ENCODE measurements at places on chromosomes 12 and 14.

GRCh38 chr14:19878029-19878642 is 3.2 kb downstream of the OR4K2 start:
- DNase-seq = no peak

- no peak for DNase-seq
These were observed 42.4 kb downstream of the GLRX5 start for GRCh38 chr14:95577067-95577800.

DNA sequence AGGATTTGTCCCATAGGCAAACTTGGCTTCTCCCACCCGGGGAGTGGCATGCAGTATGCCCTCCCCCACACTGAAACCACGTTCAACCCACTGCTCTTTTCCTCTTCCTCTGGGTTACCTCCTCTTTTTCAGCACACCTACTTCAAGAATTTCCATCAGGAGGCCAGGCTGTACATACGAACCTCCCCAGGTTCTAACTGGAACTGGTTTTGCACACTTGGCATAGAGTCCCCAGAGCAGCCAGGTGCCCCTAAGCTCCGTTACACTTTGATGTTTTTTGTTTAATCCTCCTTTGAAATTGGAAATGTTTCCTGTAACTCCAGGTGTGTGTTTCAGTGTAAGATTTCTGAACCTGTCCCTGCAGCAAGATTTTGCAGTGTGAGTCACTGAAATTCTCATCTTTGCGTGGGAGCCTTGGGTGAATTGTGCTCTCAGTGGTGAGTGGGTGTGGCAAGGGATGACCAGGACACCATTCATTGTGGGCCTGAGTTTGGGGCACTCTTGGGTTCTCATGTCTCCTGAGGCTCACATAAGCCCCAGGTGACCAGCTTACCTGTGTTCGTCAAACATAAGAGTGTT is 18.2 kb downstream of the CD9 start:
- no peak for DNase-seq

- DNase-seq = no peak
These were observed 42.8 kb downstream of the PITPNM2 start for GRCh38 chr12:123107926-123108681.

- no peak for DNase-seq
These were observed 7.1 kb upstream of the WASHC4 start for GRCh38 chr12:105100207-105100985.

- no peak for DNase-seq
These were observed 35.5 kb downstream of the CCDC60 start for GRCh38 chr12:119369907-119370546.

- peak; percentile 21 for DNase-seq
These were observed 26.3 kb downstream of the CMA1 start for GRCh38 chr14:24481622-24482324.

DNA sequence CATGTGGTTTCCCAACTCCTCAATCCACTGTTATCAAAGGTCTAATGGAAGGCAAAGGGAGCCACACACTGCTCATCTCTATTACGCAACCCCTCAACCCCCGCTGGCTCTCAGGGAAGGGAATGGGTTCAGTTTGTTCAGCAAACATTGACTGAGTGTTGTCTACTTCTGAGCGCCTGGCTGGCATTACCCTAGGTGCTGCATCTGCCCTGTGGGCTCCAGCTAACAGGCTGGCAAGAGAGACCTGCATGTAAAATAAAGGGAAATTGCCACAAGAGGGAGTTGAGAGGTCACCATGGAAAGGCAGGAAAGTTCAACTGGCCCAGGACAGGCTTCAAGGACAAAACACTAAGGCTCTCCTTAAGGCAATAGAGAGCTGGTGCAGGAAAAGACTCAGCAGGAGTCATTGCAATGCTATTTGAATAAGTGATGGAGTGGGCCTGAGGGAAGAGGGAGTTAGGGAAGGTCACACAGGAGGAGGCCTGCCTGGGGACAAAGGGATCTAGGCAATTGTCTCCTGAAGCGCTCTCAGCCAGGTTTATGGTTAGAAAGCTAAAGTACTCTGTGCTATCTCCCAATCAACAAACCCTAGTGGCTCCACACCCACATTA is 5.5 kb upstream of the ZNF740 start:
- DNase-seq = no peak

- DNase-seq = no peak
These were observed 509.6 kb downstream of the NOVA1 start for GRCh38 chr14:26088275-26088674.

DNA sequence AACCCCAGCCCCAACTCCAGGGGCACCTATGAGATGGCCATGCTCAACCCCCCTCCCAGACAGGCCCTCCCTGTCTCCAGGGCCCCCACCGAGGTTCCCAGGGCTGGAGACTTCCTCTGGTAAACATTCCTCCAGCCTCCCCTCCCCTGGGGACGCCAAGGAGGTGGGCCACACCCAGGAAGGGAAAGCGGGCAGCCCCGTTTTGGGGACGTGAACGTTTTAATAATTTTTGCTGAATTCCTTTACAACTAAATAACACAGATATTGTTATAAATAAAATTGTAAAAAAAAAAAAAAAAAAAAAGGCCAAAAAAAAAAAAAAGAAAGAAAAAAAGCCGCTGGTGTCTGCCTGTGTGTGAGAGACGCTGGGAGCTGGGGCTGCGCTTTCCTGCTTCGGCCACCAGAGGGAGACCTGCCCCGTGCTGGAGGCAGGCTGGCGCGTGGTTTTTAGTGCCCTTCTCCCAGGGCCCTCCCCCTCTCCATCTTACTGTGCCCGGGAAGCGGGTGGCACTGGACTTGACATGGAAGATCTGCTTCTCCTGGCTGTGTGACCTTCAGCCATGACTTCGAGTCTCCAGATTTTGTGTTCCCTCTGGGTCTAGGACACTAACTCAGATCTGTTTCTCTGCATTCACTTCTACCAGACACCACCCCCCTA is 3.4 kb upstream of the NXPH4 start:
- DNase-seq = peak; percentile 77

DNA sequence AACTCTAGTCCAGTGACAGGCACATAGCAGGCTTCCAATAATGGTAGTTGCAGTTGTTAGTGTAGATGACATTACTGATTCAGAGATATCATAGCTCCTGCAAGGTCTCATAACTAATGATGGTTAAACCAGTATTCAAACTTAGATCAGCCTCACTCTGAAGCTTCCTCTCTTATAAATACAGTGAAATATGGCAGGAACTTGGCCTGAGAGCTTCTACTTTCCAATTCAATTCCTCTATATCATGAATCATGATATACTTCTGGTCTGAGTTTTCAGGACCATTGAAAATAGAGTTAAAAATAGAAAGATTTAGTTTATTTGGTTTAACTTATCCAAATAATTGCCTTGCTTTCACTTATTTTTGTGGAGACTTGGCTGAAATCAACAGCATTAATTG is 167.5 kb upstream of the NOVA1 start:
- DNase-seq = no peak

DNA sequence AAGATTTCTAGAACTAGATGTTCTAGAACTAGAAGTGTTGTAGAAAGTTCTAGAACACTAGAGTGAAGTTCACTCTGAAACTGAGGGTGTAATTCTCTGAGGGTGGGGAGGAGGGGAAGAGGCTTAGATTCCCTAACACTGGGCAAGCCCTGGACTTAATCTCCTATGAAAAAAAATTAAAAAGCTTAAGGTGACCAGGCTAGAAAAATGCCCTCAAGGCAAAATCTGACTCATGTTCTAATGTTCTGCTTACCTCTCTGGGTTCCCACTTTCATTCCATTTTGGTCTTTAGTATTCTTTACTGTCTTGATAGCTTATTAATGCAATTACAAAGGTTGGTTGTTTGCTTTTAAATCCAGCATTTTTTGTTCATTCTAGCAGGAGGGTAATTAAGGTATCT is 101.5 kb downstream of the KICS2 start:
- DNase-seq = no peak

GRCh38 chr14:63860146-63860545 is 7.3 kb downstream of the SYNE2 start:
- DNase-seq = no peak

DNA sequence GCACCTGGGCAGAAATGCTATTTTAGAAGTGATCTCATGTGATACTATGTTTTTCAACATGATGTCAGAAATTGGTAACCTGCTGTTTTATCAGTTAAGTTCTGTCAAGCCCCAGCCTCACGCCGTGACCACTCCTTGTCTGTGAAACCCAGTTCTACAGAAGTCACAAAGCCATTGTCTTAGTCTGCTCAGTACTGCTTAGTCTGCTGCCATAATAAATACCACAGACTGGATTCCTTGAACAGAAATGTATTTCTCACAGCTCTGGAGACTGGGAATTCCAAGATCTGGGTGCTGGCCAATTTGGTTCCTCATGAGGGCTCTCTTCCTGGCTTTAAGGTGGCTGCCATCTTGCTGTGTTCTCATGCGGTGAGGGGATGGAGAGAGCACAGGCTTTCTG is 176.9 kb downstream of the PRKCH start:
- no peak for DNase-seq

- peak; percentile 57 for DNase-seq
These were observed 31.9 kb downstream of the CCDC91 start for GRCh38 chr12:28222081-28222700.

GRCh38 chr14:73816393-73816816 is 35.2 kb upstream of the PTGR2 start:
- no peak for DNase-seq

DNA sequence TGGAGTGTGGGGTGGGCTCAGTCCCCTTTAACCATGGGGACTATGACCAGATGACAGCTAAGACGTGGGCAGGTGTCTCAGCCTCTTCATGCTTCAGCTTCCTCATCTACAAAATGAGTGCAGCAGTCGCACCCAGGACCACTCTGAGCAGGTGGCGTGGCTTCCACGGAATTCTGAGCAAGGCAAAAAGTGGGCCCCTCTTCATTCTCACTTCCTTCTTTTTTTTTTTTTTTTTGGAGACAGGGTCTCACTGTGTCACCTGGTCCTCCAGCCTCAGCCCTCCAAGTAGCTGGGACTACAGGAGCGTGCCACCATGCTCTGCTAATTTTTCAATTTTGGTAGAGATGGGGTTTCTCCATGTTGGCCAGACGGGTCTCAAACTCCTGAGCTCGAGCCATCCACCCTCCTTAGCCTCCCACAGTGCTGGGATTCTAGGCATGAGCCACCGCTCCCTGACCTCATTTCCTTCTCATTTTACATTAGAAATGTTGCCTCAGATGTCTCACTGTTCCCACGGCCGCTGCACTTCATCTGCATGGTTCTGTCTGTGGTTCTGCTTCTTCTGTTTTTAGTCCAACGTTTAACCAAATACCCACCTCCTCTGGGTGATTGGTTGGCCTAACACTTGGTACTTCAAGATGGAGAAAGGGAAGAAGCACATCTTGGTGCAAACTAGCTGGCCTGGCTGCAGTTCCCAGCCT is 41.3 kb upstream of the BCL7A start:
- no peak for DNase-seq

DNA sequence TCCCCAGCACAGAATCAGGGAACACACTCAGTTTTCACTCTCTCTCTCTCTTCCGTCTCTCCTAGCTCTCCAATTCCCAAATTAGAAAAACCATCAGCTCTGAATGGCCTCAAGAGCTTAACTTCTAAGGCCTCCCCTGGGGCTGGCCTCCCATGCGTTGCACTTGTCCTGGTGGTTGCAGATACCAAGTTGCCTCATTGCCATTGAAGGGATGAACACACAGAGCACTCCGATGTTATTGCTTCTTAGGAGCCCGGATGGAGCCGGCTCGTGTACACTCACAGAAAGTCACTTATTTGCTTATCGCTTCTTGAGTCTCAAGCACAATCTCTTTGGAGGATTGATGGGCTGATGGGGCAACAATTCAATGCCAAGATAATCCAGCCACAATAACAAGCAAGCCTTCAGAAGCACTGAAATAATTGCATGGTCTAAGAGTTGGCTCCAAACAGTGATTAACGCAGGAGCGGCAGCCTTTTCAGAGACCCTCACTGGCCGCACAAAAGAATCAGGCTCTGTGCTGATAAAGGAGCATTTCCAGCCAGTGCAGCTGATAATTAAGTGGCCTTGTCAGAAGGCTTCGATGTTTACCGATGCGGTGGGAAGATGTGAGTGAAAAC is 175.8 kb upstream of the TMEM132C start:
- no peak for DNase-seq

DNA sequence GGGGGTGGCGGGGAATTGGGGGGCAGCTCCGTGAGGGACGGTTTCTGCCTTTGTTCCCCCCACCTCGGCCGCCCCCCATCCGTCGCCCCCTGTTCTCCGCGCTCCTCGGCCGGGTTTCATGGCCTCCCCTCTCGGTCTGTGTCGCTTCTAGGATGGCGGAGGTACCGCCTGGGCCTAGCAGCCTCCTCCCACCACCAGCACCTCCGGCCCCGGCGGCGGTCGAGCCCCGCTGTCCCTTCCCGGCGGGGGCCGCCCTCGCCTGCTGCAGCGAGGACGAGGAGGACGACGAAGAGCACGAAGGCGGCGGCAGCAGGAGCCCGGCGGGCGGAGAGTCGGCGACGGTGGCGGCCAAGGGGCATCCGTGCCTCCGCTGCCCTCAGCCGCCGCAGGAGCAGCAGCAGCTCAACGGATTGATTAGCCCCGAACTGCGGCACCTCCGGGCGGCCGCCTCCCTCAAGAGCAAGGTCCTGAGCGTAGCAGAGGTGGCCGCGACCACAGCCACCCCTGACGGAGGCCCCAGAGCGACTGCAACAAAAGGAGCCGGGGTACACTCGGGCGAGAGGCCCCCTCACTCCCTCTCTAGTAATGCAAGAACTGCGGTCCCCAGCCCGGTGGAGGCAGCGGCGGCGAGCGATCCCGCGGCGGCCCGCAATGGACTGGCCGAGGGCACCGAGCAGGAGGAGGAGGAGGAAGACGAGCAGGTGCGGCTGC is 575 bp downstream of the NAA30 start:
- DNase-seq = peak; percentile 46

DNA sequence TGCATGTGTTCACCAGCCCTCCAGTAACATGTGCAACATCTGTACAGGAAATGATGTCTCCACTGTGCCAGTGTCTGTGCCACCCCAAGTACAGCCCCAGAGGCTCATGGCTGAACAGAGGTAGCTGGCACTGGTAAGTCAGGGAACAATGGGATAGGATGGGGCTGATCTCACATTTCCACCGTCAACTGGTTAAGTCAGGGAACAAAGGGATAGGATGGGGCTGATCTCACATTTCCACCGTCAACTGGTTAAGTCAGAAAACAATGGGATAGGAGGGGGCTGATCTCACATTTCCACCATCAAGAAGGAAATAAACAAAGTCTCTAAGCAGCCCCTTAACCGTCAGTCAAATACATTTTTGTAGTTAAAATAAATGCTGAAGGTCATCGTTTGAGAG is 246.6 kb downstream of the TMEM132D start:
- DNase-seq = no peak

- DNase-seq = no peak
These were observed 87.2 kb downstream of the DAAM1 start for GRCh38 chr14:59275668-59276067.

- DNase-seq = no peak
These were observed 102.0 kb downstream of the EGLN3 start for GRCh38 chr14:33848706-33849454.

DNA sequence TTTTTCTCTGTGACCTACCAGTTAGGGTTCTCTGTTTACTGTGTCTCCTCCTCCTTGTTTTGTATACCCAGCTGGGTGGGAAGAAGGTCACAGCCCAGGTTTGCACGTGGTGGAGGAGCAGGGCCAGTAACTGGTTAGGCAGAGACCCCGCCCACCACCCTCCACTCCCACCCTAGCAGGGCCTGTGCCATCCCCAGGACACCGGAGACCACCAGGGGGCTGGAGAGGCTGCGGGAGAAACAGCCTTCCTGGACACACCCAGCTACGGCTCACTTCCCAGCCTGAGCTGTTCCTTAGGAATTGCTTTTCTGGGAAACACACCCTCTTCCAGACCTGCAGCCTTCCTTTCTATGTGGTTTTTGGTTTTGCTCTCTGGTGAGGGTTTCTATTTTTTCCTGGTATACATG is 21.1 kb downstream of the BDKRB2 start:
- DNase-seq = no peak

Measured in stimulated activated naive CD4-positive, alpha-beta T cell treated with Interleukin-2 at 50 U/mL for 16 hours (primary cell).